ENCODE measurements at places on chromosomes 3 and 15. TPM values are rescaled to one million over a fixed set of nuclear protein-coding genes. Genes with fewer than 3 reads are reported as not detected.
A peak's percentile ranks its signal among the peaks of the same experiment; 100 is the strongest.

The TMEM207 gene
- total RNA-seq, result not detected

The HCN4 gene
- total RNA-seq, result not detected

The CISH gene
- 308 TPM for total RNA-seq

The RTP1 gene
- not detected for total RNA-seq

DNA sequence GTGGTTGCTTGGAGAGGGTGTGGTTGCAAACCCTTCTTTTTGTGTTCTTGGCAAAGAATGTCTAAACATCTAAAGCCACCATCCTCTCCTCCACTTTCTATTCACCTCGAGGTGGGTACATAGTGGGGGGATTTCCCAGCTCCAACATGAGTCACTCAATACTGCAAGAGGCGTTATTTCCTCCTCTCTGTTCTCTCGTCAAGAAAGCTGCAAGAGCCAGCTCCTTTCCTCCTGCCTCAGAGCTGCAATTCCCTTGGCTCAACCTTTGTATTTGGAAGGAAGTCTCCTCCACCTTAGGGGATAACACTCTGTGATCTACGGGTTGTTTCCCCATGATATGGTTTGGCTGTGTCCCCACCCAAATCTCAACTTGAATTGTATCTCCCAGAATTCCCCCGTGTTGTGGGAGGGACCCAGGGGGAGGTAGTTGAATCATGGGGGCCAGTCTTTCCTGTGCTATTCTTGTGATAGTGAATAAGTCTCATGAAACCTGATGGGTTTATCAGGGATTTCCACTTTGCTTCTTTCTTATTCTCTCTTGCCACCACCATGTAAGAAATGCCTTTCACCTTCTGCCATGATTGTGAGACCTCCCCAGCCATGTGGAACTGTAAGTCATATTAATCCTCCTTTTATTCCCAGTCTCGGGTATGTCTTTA is 138.4 kb downstream of the PLCL2 start:
- no peak overlapping the region for H3K4me3 ChIP-seq
- H3K27me3 ChIP-seq, result no peaks in the 10 kb centered on the region
- peaks cover 58% of the 10 kb centered on the region for H3K36me3 ChIP-seq
- no peak overlapping the region for H3K27ac ChIP-seq
- peak; percentile 38 for DNase-seq
- peaks cover 42% of the 10 kb centered on the region for H3K4me1 ChIP-seq

DNA sequence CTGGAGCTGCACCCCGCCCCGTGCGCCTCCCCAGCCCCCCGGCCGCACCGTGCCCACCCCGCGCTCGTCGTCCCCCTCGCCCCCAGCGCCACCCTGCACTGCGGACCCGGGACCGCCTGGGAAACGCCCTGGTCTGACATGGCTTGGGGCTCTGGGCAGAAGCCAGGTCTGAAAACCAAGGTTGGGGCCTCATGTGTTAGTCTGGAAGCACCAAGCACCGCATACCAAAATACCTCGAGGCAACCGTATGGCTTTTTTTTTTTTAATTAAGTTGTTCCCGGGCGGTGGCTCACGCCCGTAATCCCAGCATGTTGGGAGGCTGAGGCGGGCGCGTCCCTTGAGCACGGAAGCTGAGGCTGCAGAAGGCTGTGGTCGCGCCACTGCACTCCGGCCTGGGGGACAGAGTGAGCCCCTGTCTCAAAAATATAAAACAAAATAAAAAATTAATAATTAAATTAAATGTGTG is 91.5 kb upstream of the CHD2 start:
- H3K27ac ChIP-seq, result peak overlapping the region; percentile 99
- no peaks in the 10 kb centered on the region for H3K27me3 ChIP-seq
- peak overlapping the region; percentile 91 for H3K4me3 ChIP-seq
- peaks cover 12% of the 10 kb centered on the region for H3K36me3 ChIP-seq
- no peak for DNase-seq

DNA sequence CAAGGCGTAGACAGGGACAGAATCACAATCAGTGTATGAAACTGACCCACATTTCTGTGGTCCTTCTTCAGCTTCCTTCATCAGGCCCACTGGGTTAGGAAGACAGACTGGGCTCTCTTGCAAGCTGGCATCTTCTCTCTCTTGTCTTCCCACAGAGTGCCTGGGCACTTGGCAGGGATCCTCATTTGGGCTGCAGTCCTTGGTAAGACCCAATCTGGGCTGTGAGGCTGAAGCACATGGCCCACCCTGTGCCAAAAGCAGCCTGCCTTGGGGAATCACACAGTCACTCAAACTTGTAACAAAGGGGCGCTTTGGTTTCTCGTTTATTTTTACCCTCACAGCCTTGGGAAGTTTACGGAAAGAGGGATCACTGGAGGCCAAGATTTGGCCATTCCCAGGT is 8.2 kb upstream of the EPHB3 start:
- H3K4me1 ChIP-seq, result peaks cover 25% of the 10 kb centered on the region
- H3K27me3 ChIP-seq, result peaks cover 5% of the 10 kb centered on the region
- H3K36me3 ChIP-seq, result no peaks in the 10 kb centered on the region
- peak overlapping the region; percentile 22 for H3K27ac ChIP-seq

GRCh38 chr15:60414016-60414682 is 16.4 kb upstream of the ANXA2 start:
- no peaks in the 10 kb centered on the region for H3K36me3 ChIP-seq
- peaks cover 6% of the 10 kb centered on the region for H3K4me1 ChIP-seq
- no peak for DNase-seq
- no peak overlapping the region for H3K27ac ChIP-seq
- no peaks in the 10 kb centered on the region for H3K27me3 ChIP-seq
- no peak overlapping the region for H3K4me3 ChIP-seq

GRCh38 chr15:66849746-66850077 is 147.7 kb downstream of the SMAD6 start:
- no peak overlapping the region for H3K27ac ChIP-seq
- H3K4me1 ChIP-seq, result peaks cover 7% of the 10 kb centered on the region
- DNase-seq, result no peak
- peaks cover 14% of the 10 kb centered on the region for H3K27me3 ChIP-seq
- no peaks in the 10 kb centered on the region for H3K36me3 ChIP-seq
- H3K4me3 ChIP-seq, result no peak overlapping the region

- peaks cover 32% of the 10 kb centered on the region for H3K4me1 ChIP-seq
- no peak overlapping the region for H3K4me3 ChIP-seq
- H3K27ac ChIP-seq, result no peak overlapping the region
- H3K36me3 ChIP-seq, result no peaks in the 10 kb centered on the region
Measured at GRCh38 chr3:15403495-15403894, 23.8 kb downstream of the METTL6 start.

GRCh38 chr3:29447946-29448627 is 167.2 kb downstream of the RBMS3 start:
- H3K4me3 ChIP-seq, result no peak overlapping the region
- DNase-seq, result no peak
- H3K4me1 ChIP-seq, result no peaks in the 10 kb centered on the region
- no peak overlapping the region for H3K27ac ChIP-seq

DNA sequence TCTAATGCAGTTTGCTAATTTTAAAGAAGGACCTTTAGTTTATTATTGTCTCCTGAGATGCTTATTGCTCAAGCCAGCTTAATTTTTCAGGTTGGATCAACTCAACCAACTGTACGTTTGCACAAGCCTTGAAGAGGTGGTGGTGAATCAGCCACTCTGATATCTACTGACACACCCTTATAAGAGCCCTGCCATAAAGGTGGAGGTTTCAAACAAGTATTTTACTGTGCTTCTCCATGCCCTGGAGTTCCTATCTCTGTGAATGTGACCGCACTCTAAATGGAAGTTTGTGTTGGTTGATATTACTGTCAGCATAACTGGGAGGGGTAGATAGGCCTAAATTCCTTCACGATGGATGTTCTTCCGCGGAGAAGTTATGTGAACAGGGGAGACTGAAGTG is 297.3 kb upstream of the UBE2E1 start:
- H3K36me3 ChIP-seq, result no peaks in the 10 kb centered on the region
- H3K4me3 ChIP-seq, result no peak overlapping the region
- no peak for DNase-seq
- H3K4me1 ChIP-seq, result no peaks in the 10 kb centered on the region
- no peak overlapping the region for H3K27ac ChIP-seq

GRCh38 chr3:126266850-126267168 is 86.4 kb upstream of the ALDH1L1 start:
- H3K27me3 ChIP-seq, result peaks cover 21% of the 10 kb centered on the region
- no peak overlapping the region for H3K4me3 ChIP-seq
- no peak for DNase-seq

DNA sequence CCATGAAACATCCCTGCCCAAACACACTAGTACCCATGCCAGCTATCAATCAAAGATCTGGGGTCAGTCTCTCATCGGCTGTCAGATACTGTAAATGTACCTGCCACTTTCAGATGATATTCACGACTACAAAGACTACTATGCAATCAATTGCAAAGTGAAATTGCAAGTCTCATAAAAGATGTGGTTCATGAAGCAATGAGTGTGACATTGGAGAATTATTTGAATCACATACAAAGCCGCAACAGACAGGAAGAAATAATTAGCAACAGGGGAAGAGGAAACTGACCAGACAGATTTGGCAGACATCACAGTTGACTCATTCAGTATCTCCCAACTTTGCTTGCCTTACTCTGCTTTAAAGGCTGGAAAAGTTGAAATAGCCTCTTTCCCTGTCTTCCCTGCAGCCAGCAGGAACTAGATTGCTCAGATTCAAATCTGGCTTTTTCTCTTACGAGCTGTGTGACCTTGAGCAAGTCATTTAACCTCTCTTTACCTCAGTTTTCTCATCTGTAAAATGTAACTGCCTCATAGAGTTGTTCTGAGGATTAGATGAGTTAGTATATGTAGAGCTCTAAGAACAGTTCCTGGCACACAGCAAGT is 95.7 kb upstream of the C3orf80 start:
- H3K36me3 ChIP-seq, result no peaks in the 10 kb centered on the region
- no peak overlapping the region for H3K4me3 ChIP-seq
- peaks cover 5% of the 10 kb centered on the region for H3K4me1 ChIP-seq
- no peak overlapping the region for H3K27ac ChIP-seq
- no peak for DNase-seq
- H3K27me3 ChIP-seq, result peaks cover 13% of the 10 kb centered on the region

DNA sequence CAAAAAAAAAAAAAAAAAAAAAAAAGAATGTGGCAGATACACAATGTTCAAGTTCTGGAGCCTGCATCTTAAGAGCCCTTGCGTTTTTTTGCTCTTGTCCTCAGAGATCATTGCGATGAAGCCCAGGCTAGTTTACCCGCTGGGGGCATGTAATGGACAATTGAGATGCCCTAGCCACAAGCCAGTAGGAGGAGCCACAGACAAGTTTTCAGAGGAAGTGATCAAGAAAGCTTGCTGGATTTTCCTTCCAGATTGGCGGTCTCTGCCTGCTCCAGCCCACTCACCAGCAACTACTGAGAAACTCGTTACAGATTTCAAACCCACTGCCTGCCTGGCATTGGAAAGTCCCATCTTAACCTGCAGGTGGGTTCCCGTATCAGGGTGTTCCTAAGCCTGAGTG is 192.1 kb upstream of the EOMES start:
- no peaks in the 10 kb centered on the region for H3K27me3 ChIP-seq
- H3K4me1 ChIP-seq, result no peaks in the 10 kb centered on the region
- no peak overlapping the region for H3K27ac ChIP-seq
- no peak overlapping the region for H3K4me3 ChIP-seq

DNA sequence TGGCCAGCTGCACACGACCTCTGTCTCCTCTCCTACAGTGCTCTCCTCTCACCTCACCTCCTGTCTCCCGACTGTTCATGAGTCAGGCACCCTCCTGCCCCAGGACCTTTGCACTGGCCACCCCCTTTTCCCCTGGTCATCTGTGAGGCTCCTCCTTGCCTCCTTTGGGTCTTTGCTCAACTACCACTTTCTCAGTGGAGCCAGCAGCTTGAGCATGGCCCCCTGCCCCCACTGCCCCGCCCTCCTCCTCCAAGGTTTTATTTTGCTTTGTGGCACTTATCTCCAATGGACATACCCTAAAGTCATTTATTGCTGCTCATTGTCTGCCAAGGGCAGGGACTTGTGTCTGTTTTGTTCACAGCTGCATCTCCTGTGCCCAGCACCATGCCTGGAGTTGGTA is 64.3 kb downstream of the MGLL start:
- no peaks in the 10 kb centered on the region for H3K36me3 ChIP-seq
- H3K4me3 ChIP-seq, result no peak overlapping the region
- H3K27ac ChIP-seq, result no peak overlapping the region
- H3K4me1 ChIP-seq, result peaks cover 7% of the 10 kb centered on the region
- no peak for DNase-seq
- no peaks in the 10 kb centered on the region for H3K27me3 ChIP-seq

Measured in activated CD4-positive, alpha-beta T cell treated with anti-CD3 and anti-CD28 coated beads, Interleukin-2, amount 10 ng/mL, durations not matched to agents 7 days and 5 days (primary cell).